ENCODE measurements at places on chromosomes 2 and 18.

GRCh38 chr2:98743835-98744234 is 12.9 kb upstream of the MGAT4A start:
- no peak for DNase-seq

- DNase-seq: no peak
These were observed 1.5 kb downstream of the IER3IP1 start for GRCh38 chr18:47174545-47175116.

- DNase-seq: no peak
These were observed 50.6 kb downstream of the COL5A2 start for GRCh38 chr2:189128970-189129369.

DNA sequence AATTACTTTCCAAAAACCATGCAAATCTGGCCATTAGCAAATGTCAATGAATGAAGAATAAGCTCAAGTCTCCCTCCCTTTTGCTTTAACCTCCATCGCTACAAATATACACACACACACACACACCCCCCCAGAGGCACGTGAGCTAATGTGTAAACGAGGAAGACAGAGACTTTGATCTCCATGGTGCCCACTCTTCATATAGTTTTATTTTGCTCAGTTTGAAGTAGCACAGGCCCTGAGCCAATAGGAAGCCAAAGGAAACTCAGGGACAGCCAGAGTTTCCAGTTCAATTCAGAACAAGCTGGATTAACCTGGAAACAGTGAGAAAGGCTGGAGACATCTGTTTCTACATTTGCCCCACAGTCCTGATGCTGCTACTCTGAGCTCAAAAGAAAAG is 248.4 kb upstream of the MEIS1 start:
- no peak for DNase-seq

- DNase-seq: no peak
These were observed 27.2 kb downstream of the C2orf49 start for GRCh38 chr2:105364436-105365139.

DNA sequence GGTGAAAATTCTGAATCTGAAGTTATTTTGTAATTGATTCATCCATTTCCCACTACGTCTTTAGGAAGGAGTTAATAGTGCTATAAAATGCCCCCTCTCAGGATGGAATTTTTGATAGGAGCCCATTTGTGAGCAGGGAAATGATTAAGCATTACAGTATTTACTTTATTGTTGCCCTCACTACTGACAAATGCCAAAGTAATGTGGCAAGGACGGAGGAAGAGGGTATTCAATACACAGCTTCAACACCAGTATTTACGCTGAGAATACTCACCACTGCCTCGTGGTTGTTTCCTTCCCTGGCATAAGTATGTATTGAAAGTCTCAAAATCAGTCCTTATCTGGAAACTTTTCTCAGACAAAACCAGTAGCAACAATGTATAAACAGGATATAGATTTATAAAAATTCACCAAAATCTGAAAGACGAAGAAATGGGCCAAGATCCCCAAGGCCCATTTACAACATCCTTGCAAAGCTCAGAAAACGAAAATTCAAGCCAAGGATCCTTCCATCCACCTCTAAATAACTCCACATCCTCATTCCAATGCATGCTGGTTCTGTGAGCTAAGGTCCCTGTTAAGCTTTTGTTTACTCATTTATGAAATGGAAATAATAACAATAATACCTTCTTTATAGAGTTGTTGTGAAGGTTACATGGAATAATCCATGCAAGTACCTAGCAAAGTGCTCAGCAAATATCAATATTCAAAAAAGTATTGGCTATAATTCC is 29.3 kb downstream of the FEZ2 start:
- no peak for DNase-seq

DNA sequence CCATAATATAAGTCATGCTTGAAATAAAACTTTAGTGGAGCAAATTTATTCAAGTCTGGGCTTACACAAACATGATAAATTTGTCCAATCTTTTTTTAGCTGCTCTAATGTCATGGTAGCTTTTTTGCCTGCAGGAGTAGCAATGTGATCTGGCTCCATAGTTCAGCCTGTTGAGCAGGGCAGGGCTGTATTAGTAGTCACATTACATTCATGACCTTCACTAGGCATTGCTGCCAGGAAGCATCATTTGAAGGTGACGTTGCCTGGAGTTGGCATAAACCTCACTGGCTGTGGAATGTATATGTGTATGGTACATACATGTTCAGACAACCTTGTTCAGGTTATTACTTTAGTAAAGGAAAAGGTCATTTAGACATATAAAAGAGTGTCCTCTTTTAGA is 76.6 kb downstream of the CCDC85A start:
- DNase-seq: no peak

DNA sequence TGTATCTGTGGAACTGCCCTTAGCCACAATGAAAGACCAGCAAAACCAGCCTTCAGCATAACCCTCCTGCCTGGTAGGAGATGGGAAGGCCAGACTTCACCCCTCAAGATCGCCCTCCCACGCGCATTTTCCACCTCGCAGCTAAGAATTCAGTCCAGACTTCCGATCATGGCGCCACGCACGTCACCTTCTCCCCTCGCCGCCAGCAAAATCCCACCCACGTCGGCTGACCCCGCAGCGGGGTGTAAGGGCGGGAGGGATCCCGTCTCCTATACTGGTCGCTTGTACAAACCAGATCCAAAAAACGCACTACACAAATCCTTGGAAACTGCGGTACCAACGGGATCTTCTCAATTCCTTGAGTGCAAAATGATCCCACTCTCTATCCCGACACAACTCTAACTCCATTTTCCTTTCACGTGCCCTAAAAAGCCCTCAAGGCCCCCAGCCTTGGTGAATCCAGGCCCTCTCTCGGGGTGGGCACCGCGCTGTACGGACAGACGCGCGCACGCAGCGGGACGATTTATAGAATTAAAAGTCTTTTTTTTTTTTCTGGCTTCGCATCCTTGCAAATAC is 1.0 kb upstream of the BMPR2 start:
- no peak for DNase-seq

DNA sequence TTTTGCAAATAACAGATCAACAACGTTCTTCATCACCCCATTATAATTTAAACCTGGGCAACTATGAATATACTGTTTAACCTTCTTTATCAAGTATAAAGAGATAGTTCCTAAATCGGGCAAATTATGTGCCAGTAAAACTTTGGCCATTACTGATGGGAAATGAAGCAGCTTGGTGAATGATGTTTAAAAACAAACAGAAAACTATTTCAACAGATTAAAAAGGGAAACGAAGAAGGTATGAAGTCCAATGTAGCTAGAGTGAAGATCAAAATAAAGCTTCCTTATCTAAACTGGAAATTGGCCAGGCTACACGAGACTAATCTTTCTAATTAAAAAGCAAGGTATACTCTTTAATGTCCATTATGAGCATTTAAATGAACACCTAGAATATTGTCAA is 6.7 kb upstream of the RBBP8 start:
- DNase-seq: no peak

GRCh38 chr2:165114346-165114939 is 89.4 kb downstream of the SCN3A start:
- DNase-seq: no peak

DNA sequence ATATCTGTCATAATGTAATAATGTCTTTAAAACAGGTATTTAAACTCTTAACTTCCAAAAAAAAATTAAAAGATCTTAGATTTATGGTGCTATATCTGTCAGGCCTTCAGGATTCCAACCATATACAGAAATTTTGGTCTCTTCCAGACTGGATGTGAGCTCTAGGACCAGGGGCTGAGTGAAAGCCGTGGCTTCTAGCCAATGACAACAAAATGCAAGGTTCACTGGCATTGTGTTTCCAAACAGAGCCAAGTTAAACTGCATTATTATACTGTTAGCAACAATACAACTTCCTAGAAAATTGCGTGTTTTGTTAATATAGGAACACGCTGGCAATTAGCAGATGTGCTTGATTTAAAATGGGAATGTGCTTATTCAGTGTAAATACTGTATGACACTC is 809.8 kb upstream of the SOX11 start:
- DNase-seq: no peak

- DNase-seq: peak; percentile 3
These were observed 78.2 kb downstream of the KCTD1 start for GRCh38 chr18:26470011-26470637.

DNA sequence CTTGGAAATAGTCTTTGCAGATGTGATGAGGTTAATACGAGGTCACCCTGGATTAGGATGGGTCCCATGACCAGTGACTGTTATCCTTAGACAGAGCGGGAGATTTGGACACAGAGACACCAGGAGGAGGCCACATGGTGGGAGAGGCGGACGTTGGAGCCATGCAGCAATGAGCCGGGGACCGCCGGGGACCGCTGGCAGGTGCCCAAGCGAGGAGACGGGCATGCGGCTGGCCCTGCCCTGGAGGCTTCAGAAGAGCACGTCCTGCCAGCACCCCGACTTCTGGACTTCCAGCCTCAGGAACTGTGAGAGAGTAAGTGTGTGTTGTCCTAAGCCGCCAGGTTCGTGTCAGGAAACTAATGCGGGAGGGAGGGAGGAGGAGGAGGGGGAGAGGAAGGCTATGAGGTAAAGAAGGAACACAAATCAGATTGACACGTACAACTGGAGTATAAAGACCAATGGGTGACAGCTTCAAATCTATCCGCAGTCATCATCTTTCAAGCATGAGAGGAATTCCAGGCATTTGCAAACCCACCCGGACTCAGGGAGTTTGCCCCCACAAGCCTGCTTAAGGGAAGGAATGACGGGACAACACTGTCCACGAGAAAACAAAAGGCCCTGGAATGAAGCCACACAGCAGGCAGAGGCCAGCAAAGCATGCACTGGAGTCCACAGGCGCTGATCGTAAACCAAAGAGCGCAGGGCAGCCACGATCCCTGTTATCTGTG is 11.6 kb upstream of the BOK start:
- DNase-seq: no peak

- no peak for DNase-seq
These were observed 166.0 kb upstream of the STK17B start for GRCh38 chr2:196337208-196337953.

- no peak for DNase-seq
These were observed 359.4 kb upstream of the DSEL start for GRCh38 chr18:67875944-67876343.

DNA sequence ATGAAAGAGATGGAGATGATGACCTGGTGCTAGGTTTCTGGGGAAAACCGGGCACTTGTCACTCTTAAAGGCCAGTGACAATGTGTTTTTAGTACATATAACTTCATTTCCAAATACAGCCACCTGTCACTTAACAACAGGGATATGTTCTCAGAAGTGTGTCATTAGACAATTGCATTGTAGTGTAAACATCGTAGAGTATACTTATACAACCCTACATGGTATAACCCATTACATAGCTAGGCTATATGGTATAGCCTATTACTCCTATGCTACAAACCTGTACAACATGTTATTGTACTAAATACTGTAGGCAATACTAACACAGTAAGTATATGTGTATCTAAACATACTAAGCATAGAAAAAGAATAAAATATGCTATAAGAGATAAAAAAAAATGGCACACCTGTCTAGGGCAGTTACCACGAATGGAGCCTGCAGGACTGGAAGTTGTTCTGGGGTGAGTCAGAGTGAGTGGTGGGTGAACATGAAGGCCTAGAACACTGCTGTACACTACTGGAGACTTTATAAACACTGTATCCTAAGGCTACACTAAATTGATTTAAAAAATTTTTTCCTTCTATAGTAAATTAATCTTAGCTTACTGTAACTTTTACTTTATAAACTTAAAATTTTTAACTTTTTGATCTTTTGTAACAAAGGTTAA is 123.2 kb downstream of the THADA start:
- DNase-seq: no peak

DNA sequence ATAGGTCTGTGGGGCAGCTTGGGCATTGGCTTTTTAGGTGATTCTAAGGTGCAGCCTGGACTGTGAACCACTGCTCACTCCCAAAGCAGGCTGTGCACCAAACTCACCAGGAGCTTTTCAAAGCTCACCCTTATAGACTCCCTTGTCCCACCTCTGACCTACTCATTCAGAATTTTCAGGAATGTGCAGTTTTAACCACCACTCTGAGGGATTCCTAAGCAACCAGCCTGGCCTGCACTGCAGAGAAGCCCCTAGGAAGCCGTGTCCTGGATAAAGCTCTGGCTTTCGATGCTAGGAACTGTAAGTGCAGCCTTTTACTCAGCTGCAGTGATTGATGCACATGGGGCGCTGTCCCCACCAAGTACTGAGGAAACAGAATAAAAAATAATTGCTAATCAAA is 33.0 kb downstream of the MRO start:
- no peak for DNase-seq

GRCh38 chr2:201618744-201619662 is 24.3 kb downstream of the TMEM237 start:
- DNase-seq: no peak

- no peak for DNase-seq
These were observed 162.7 kb upstream of the ETAA1 start for GRCh38 chr2:67234440-67234839.

- DNase-seq: no peak
These were observed 10.6 kb upstream of the IHH start for GRCh38 chr2:219071131-219071816.

DNA sequence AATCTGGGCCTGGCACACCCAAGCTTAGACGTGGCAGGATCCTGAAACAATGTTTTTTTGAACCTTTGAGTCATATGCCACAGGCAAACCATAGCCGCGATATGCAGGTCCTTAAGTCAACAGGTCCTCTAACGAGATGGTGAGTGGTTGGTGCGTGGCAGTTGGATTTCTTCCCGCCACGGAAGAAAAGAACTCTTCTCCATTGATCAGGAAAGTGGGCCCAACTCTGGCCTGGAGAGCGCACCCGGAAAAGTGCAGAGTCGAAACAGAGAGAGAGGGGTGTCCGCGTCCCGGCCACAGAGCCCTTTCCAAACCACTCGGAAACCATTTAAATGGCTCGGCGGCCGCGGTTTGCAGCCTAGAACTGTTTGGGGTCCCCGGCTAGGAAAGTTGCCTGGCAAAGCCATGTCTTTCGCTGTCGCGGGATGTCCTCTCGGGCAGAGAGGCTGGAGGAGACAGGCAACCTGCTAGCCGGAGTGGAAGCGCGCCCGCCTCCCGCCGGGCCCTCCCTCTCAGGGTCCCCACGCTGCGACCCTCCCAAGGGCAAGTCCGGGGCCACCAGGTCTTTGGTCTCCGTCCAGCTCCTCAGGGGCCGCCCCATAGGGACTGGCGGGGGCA is 777 bp downstream of the GALNT3 start:
- no peak for DNase-seq

DNA sequence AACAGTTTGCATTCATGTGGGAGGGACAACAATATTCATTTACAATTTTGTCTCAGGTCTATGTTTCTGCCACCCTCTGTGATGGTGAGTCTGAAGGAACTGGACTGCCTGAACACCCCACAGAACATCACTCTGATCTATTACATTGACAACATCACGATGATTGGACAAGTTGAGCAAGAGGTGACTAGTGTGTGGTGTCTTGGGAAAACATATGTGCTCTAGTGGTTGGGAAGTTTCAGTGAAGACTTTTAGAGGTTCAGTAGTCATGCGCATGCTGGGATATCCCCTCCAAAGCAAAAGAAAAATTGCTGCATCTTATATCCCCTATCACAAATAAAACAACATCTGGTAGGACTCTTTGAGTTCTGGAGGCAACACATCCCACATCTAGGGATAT is 18.6 kb upstream of the CTLA4 start:
- no peak for DNase-seq

DNA sequence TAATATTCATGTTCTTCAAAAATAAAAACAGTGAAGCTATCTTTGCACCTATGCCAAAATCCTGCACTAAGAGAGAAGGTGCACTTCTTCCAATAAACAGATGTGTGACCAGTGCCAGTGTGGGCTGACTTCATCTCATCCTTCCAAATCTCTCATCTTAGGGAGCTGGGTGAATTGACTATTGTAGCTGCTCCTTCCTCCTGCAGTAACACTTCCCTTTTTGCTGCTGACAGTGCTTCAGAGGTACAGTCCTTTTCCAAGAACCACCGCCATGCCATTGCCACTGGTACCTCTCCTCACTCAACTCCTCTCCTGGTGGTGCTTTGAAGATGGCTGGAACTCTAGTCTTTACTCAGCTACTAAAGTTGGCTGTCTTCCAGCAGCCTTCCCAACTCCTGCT is 42.1 kb upstream of the ARHGAP25 start:
- no peak for DNase-seq
